GF-D8 (cell line): ENCODE measurements at places on chromosomes 2 and 18.

DNA sequence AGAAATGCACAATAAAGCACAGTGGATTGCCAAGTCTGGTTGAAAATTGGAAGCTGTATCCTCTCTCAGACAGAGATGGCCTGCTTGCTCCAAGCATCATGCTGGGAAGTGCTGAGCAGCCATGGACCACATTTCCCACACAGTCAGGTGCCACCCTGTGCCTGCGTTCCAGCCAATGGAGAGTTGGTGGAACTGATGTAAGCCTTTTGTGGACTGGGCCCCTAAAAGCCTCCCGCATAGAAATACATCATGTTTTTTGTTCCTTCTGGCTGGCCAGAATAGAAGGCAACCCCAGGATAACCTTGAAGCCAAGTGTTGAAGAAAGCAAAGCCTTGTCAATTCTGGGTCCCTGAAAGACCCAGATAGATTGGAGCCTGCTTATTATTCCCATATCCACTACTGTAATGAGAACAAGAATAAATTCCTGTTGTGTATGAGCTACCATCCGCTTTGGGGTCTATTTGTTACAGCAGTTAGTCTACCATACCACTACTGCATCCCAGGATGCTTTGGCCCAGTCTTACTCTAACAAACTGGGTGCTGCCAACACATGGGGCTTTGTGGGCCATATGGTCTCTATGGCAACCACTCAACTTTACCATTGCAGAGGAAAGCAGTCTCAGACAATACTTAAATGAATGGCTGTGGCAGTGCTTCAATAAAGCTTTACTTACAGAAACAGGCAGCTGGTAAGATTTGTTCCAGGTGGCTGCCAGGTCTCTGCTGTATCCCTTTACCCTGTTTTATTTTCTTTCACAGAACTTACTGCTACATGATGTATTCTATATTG lies 65.4 kb downstream of the POLE4 start:
- DNase-seq: no peak

- no peak for DNase-seq
Measured at GRCh38 chr2:158580760-158581159, 124.0 kb downstream of the PKP4 start.

DNA sequence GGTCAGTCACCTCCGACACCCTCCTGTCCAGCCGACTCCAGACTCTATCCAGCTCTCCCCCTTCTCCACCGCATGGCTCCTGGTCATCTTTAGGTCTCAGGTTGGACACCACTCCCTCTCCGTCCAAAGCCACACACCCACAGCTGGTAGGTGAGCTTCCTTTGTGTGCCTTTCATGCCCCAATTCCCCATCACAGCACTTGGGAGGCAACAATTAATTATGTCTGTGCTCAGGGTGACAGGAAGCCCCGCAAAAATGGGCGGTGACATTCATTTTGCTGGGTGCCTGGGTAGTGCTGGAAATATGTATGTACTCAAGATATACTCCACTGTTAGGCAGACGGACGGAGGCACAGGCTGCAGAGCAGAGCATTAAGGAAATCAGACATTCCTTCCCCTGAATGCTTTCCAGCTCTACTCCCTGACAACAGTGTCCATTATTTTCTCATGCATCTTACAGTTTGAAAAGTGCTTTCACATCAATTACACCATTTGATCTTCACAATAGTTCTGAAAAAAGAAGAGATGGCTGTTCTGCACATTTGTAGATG lies 13.1 kb downstream of the EPB41L3 start:
- DNase-seq: no peak

DNA sequence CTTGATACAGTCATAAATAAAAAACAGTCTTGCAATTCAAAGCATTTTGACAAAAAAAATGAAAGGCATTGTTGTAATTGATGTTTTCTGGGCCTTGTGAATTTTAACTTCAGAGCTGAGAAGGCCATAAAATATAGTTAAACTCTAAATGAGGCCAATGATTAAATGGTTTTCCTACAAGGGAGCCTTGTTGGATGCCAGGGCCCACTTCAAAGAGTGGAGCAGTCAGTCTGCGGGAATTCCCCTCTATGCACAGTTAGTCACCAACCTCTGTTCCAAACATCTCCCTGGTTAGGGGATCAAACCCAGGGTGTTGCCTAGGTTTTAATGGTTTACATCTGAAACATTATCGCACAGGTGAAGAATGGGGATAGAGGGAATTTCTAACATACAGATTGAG lies 143.4 kb downstream of the NCKAP5 start:
- no peak for DNase-seq

DNA sequence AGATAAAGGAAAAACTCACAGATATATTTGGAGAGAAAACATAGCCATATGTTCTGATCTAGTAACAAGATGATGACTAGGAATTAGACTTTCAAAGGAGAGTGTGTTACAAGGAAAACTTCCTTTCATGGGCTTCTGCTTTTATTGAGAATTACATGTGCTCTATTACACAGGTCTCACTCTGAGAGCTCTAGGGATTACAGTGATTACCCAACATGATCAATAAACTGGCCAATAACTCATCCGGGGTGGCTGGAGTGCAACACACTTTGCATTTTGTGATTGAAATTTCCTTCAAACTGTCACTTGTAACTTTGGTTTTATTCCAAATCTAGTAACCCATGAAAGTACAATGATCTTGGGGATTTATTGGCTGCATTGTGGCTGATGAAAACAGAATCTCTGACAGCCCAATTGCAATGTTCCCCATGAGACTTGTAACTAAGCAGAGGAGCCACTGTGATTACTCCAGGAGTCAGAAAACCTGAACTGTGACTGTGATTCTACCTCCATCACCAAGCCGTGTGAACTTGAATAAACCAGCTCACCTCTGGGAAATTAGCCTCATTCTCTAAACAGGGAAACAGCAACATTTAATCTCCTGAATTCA lies 40.2 kb upstream of the LRRC30 start:
- DNase-seq: no peak

GRCh38 chr18:23332356-23332755 lies 120.7 kb upstream of the RIOK3 start:
- no peak for DNase-seq

DNA sequence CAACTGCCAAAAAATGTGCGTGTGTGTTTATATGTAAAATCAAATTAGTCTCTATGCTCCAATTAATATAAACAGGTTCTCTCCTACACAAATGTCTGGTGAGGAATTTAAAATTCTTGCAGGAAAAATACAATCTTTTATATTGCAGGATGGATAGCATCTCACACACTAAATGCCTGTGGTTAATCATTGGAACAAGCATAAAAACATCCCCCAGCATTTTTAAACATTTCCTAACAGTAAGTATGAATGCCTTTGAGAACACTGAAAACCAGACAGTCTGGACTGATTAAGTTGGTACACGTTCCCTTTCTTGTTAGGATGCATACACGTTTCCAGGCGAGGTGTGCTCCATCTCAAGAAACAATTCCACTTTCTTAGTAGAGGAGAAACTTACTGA lies 29.9 kb upstream of the PDE1A start:
- DNase-seq: no peak

DNA sequence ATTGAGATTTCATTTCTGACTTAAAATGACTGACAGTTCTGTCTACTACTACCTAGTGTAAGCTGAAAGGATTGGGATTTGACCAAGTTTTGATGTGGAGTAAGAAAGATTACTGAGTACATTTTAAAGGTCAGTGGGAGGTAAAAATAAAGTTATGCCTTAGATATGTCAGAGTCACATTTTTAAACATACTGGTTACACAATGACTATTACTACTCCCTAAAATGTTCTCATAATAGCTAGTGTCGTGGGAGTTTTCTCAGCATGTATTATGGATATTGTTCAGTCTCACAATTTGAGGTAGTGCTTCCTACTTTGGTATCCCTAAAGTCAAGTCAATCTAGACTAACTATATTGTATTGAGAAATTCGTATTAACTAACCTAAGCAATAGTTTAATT lies 1092.5 kb downstream of the LRP1B start:
- DNase-seq: no peak

DNA sequence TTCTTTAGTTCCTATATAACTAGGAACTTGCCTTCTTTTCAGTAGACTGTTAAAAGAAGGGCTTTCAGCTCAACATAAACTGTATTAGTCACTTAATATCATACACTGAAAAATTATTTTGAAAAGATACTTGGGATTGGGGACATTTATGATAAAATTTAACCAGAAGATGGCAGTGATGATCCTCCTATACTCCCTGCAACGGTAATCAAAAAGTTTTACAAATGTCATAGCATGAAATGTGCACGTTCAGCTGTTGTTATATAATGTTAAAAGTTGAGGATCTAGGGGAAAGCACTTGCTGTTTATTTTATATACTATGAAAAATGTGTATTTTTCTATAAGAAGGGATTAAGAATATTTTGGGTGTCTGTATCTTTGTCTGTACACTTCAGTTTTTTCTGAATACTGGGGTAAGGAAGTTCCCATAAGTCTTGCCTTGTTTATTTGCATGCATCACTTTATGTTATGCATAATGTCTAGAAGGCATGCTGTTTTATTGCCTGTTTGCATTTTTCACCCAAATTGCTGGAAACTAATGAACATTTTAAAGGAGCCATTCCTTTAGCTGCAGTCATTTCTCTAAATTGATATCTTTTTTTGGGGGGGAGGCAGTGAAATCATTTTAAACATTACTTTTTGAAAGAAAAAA lies 19.0 kb downstream of the DYNC1I2 start:
- DNase-seq: peak; percentile 9

- no peak for DNase-seq
Measured at GRCh38 chr2:156003780-156004179, 328.7 kb downstream of the NR4A2 start.

DNA sequence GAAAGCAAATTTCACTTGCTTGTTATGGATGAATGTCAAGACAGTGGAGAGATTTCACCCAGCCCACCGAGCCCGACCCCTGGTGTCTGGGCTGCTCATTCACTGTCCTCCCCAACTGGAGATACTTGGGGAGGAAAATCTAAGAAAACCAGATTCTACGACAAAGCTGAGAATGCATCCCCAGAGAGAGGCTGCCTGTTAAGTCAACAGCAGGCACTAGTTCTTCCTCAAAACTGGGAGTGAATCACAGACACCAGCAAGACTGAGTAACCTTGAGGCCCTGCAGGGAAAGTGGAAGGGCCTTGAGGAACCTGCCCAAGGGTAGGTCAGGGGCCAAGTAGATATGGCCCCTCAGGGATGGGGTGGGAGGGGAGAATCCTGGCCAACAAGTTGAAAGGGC lies 34.2 kb upstream of the MLPH start:
- no peak for DNase-seq

DNA sequence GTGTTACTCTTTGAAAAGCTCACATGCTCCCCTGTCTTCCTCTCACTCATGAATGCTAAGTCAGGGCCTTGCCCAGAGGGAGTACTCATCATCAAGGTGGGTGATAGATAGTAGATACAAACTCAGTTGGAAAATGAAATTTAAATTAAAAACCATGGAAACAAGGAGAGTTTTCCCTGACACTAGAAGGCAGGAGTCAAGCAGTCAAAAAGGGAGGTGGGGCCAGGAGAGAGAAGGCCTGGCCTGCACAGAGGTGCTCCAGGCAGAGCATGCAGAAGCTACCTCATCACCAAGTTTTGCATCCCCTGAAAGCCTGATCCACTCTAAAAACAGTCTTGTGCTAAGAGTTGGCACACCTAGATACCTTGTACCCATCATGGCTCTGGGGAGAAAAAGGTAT lies 143.7 kb downstream of the MYO5B start:
- DNase-seq: no peak

GRCh38 chr2:210445116-210445707 lies 31.3 kb downstream of the LANCL1 start:
- DNase-seq: no peak

GRCh38 chr2:112880696-112881095 lies 30.3 kb upstream of the IL37 start:
- no peak for DNase-seq

DNA sequence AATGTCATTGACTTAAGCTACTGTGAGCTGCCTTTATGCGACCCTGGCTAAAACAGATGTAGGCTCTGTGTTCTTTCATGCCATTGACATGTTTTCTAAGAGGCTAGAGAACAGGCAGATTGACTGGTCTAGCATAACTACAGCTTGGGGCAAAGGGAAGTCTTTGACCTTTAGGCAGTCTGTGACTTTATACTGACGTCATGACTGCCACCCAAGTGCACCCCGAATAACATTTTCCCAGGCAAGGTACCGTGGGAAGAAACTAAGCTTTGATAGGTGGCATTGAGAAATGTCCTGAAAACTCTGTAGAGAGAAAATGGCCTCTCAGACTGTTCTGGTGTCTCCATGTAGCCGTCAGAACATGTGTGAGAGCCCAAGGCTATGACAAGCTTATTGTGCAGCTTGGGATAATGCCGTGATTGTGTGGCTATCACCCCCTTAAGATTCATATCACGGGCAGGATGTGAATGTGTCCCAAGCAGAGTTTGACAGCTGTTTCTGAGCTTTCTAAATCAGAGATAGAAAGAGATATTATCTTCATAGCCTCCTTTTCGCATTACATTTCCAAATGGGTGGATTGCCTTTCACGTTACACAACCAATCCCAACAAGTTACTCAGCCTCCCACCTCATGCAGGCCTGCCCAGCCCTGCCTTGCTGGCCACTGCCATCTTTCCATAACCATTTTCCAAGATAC lies 672.2 kb upstream of the ACVR2A start:
- no peak for DNase-seq

DNA sequence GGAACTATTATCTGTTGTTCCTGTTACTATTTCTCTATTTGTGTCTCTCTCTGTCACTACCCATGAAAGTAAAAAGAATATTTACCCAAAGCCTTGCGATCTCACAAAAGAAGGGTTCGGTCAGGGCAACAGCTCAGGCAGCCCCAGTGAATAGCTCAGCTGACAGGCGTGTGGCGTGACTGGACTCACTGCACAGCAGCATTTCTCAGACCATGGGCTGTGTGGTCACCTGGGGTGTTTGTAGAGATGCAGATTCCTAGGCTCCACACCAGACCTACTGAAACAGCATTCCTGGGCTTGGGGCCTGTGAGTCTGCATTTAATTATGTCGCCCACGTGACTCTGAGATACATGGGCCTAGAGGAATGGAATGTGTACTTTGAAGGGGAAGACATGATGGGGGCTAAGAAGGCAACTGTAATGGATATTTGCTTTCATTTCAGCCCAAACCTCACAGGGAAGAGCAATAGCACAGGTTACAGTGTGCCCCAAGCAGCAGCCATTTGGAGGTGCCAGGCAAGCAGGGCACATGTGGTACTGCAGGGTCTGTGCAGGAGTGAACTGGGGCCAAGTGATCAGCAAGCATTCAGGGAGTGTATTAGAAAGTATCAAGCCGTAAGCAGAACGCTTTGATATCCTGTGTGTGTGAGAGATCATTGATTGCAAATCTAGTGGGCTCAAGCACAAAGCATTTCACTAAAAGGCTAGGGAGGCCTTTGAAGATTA lies 90.4 kb upstream of the RBMS1 start:
- DNase-seq: no peak

- no peak for DNase-seq
Measured at GRCh38 chr2:17323697-17324096, 194.5 kb downstream of the RAD51AP2 start.

- DNase-seq: no peak
Measured at GRCh38 chr2:199977984-199978415, 22.6 kb downstream of the MAIP1 start.

- DNase-seq: no peak
Measured at GRCh38 chr2:54366487-54367280, 89.4 kb upstream of the SPTBN1 start.
